ENCODE measurements at places on chromosomes 12 and 14.

GRCh38 chr14:24938593-24938992 is 111.4 kb downstream of the STXBP6 start:
- no peak for DNase-seq

- DNase-seq: no peak
Observed at GRCh38 chr14:100666403-100666802, 60.3 kb upstream of the DLK1 start.

GRCh38 chr14:88130057-88130432 is 125.1 kb downstream of the GPR65 start:
- no peak for DNase-seq

GRCh38 chr14:102280376-102280962 is 24.5 kb downstream of the MOK start:
- DNase-seq: peak; percentile 98

DNA sequence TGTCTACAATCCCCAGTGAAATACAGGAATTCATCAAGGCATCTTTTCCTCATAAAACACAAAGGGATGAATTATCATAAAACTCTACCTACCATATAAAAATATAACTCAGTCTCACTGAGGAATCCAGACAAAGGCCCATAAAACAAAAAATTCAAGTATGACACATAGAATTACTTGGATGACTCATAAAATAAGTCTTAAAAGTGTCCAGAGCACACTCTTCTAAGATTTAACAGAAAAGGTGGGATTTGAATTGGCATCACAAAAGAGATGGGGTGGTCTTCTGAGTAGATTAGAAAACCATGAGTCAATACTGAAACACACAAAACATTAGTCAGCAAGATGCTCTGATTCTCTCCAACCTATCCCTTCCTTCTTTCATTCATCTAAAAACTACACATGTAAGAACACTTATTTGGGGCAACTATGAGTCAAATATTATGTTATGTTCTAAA is 202.7 kb upstream of the GARIN6 start:
- peak; percentile 28 for DNase-seq

GRCh38 chr12:4275016-4275869 is 1.7 kb downstream of the CCND2 start:
- DNase-seq: peak; percentile 57

DNA sequence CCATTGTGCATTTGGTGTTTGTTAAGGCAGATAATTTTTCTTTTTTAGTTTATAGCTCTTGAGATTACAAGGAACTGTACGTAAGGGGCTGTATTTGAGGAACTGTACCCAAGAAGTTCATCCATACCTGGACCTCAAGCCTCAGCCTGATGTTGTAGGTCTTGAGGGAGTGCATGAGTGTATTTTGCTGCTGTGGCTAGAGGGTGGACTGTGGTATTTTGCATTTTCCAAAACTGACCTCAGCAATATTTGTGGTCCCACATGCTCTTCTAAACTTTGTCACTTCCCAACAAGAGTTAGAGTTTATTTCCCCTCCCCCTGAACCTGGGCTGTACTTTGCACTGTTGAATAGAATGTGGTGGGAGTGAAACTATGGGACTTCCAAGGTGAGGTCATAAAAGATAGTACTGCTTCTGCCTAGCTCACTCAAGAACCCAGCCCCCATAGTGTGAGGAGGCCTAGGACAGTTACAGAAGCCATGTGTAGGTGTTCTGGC is 42.2 kb upstream of the FBXO33 start:
- no peak for DNase-seq

DNA sequence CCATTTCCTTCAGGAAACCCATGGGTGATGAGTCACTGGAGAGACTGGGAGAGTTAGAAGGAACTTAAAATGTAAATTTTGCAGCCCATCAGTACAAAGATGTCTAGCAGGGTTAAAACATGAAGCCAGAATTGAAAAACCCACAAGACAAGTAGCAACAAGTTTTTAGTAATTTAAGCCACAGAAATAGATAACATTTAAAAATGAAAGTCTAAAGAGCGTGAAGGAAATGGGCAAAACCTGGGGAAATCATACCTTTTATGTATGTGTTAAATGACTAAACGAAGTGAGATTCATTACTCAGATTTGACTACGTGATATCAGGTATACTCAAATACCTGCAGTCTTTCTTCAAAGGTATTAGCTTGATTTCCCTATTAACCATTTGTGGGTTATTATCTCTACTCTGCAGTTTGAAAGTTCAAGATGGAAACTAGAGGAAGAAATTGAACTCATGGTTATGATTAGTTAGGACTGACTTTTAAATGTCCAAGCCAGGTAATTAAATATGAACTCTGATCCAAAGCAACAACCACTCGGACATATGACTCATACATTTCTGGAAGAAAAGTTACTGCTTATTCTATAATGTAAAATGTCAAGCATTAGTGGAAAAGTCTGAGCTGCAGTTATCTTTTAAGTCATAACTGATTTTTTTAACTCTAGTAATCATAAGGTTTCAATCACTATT is 84.1 kb downstream of the ITPR2 start:
- DNase-seq: peak; percentile 40

DNA sequence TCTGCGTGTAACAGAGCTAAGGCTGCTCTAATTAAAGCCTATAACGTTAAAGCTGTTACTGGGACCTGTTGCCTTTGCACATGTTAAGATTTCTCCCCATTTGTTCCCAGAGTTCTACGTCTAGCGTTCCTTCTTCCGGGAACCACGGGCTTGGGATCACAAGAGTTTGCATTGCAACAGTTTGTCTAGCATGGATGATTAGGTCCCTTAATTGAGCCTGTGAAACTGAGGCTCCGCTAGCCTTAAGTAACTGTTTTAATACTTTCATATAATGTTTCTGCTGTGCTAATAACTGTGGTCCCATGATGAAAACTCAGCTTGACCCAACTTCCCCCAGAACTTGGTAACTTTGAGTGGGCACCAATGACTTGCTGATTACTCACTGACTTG is 16.7 kb upstream of the LYZ start:
- peak; percentile 11 for DNase-seq

- no peak for DNase-seq
Observed at GRCh38 chr12:563250-563781, 99.9 kb downstream of the NINJ2 start.

All from GM23248 (cell line).